ENCODE measurements at places on chromosomes 11 and 22.

DNA sequence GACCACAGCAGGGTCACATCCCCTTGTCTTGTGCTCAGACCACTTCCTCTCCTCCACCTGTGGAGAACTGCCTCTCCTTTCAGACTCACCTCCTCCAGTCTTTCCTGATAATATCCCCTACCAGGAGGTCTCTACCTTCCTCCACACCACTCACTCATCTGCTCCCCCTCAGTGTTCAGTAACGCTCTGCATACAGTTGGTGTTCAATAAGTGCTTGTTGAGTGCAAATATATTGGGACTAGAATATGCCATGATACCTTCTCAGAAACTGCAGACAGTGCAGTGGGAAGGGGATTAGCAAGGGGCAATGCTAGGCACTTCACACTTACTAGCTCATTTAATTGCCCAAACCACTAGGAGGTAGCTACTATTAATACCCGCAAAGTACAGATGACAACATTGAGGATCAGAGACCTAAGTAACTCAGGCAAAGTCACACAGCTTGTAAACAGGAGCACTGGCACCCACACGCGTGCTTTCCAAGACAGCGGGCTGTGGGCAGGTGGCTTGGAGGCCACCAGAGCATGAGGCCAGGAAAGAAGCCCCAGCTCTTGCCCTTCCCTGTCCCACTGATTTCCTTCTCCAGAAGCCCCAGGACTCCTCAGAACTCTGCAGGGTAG, 8.1 kb upstream of the PDE2A start:
- DNase-seq, result no peak

DNA sequence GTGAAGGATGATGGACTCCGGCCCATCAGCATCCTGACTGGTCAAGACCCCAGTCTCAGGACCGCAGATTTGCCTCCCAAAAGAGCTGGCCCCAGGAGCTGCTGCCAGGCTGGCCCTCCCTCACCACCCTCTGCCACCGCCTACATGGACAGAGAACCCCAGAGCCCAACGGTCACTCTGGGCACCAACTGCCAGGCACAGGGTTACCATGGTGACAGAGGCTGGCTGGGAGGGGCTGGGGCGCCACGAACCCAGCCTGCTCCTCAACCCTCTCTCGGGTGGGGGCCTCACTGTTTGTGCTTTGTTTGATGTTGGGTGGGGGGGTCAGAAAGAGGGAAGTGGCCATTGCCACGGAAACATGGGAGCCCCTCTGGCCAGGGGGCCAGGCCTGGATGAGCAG, 55.8 kb downstream of the ELFN2 start:
- DNase-seq, result no peak

DNA sequence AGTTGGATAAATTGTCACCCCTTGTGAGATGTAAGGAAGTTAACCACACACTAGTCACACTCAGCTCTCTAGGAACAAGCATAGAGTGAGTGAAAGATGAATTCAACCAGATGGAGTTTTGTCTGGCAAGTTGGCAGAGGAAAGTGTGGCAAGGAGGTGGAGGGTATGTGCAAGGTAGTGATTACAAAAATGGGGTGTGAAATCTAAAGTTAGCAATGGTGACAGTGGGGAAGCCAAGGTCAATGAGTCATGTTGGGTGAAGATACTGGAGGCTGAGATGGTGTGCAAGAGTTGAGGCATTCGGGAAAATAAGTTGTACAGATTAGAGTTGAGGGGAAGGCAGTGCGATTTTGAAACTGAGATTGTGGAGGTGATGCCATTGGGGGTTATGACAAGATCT, 33.7 kb downstream of the MRGPRX2 start:
- DNase-seq, result no peak

DNA sequence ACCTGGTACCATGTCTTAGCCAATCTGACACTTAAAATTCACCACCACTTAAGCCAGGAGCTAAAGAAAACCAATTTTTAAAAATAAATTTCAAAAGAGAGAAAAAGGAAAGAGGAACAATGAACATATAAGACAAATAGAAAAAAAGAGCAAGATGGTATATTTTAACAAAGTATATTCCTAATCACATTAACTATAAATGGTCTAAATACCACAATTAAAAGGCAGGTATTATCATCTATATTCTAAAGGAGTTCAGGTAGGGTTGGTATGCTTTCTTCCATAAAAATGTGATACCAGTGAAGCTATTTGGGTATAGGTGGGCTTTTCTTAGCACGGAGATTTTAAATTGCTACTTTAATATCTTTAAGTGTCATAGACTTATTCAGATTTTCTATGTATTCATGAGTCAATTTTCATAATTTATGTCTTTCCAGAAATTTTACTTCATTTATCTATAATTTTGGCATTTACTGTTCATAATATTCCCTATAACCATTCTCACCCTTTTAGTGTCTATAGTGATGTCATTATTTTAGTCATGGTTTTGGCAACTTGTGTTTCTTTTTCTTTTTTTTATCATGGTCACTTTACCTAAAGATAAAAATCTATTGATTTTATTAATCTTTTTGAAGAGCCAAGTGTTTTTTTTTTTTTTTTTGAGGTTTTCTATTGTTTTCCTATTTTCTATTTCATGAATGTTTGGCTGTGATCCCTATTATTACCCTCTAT, 56.5 kb upstream of the IGLL5 start:
- DNase-seq, result no peak

DNA sequence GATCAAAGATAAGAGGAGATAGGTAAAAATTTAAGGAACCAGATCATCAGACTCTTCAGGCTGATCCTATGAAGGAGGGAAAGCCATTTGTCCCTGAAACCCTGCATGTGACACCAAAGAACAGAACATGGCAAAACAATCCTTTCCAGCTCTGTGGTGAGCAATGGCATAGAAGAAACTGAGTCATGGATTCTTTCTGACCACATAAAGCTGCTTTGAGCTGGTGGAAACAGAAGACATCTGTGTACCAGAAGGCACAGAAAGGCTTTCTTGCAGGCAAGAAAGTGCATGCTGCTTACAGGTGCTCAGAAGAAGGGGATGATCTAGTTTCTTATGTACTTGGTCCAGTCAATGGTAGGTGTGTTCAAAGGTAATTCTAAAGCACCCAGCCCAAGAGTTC, 45.0 kb upstream of the APOA1 start:
- DNase-seq, result no peak

- no peak for DNase-seq
Measured at GRCh38 chr11:75663808-75664207, 5.0 kb downstream of the MAP6 start.

GRCh38 chr22:43081968-43082367, 7.2 kb downstream of the TTLL1 start:
- DNase-seq, result no peak

DNA sequence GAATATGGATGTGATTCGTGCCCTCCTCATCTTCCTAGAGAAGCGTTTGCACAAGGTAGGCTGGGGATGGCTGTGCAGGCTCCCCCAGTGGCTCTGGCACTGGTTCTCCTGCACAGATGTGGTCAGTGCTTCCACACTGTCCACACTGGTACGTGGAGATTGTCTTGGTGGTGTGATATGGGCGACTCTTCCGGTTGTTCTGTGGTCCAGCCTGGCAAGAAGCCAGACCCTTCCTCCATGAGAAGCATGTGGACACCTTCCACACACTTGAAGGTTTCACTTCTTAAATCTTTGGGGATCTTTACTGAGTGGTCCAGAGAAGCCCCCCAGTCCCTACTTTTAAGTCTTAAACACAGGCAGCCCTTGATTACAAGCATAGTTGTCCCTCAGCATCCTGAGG, 3.8 kb downstream of the RIC8A start:
- DNase-seq, result no peak

DNA sequence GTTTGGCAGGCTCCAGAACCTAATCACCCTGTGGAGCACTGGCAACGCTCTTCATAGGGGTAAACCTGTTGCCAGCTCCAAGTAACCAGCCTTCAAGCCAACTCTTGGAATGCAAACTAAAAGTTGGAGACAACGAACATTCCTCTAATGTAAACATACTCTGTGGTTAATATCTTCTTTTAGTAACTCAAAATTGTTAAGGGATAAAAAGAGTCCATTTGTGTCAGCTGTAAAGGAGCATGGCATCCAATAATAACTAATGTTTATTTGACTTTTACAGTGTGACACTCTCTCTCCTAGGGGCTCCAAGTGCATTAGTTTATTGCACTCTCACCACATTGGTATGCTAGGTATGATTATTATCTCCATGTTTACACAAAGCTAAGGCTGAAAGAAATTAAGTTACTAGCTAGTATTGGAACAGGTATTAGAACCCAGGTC, 31.0 kb upstream of the AMOTL1 start:
- no peak for DNase-seq

- DNase-seq, result no peak
Measured at GRCh38 chr11:126308271-126308671, 4.4 kb downstream of the DCPS start.

GRCh38 chr11:67438158-67438902, 848 bp upstream of the PTPRCAP start:
- DNase-seq, result no peak

DNA sequence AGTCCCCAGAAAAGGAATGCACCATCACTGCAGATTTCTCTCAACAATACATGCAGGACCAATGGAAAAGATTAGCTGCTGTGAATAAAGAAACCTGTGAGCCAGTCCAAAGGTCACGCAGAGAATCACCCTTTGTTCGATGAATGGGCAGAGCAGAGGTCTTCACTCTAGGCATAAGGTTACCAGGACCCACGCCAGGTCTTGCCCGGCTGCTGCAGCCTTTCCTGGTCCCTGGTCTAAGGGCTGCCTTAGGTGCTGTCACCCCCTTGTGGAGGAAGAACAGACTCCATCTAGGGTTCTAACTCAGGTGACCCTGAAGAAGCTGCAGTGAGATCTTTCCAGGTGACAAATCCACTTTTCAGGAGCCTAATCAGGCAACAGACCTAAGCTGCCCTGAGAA, 29.0 kb upstream of the NAP1L4 start:
- no peak for DNase-seq

DNA sequence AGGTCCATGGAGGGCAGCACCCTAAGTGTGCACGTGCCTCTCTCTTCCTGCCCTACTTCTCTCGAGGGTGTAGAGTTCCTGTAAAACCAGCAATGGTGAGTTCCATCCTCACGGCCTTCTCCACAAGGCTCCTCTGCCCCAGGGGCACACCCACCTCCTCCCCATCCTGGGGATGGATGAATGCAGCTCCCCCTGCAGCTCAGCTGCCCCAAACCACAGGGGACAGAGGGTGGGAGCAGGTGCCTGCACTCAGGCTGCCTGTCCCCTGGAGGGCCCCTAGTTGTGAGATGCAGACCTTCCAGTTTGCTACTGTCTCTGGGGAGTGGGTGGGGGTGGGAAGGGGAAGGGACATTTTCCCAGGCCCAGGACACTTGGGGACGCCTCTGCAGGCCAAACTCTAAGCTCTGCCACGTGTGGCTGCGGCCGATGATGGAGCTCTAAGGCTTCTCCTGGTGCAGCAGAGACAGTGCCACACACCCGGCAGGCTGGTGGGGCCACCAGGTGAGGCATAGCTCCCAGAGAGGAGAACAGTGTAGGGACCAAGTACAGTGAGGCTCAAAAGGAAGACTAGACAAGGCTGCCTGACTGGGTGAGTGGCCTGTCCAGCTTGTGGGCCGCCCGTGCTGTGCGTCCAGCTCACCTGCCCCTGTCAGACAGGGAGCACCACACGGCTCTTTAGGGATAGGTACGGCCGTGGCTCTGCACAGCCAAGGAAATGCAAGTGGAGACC, 540.9 kb downstream of the TBC1D22A start:
- no peak for DNase-seq

- no peak for DNase-seq
Measured at GRCh38 chr22:22816171-22816514, 71.5 kb upstream of the IGLL5 start.

DNA sequence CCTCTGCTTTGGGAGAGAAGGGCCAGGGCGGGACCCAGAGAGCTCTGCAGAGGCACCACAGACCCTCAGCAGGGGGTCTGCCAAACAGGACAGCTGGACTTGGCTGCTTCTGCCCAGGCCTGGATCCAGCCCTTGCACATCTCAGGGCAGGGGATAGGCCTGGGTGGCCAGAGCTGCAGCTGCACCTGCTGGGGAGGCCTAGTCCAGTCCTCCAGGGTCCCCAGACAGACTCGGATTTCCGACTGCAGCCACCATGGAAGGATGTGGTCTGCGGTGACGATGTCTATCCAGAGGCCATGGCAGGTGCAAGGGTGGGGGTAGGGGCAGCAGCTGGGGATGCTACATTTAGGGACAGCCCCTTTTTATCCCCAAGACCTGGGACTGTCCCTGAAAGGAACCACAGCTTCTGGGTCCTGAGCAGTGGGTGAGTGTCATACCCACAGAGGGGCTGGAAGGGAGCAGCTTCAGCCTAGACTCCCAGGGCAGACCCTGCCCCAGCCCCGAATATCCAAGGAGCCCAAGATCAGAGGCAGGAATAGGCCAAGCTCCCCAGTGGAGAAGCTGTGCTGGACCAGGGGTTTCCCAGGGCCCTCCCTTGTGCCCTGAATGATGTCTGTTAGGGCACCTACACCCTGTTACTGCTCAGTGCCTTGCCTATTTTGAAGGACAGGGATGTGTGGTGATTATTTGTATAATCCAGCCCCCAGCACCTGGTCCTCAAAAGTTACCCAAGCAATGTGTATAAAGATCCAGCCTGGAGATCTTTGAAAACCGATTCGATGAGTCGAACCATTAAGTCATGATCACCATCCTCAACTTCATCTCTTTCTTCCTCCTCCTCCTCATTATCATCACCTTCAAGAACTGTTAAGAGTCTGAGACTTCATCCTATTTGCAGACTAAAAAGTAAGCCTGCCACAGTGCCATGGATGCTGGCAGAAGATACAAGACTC, 2.5 kb upstream of the IGLL5 start:
- DNase-seq, result peak; percentile 85

GRCh38 chr22:45291061-45291930, 6.5 kb downstream of the UPK3A start:
- no peak for DNase-seq

DNA sequence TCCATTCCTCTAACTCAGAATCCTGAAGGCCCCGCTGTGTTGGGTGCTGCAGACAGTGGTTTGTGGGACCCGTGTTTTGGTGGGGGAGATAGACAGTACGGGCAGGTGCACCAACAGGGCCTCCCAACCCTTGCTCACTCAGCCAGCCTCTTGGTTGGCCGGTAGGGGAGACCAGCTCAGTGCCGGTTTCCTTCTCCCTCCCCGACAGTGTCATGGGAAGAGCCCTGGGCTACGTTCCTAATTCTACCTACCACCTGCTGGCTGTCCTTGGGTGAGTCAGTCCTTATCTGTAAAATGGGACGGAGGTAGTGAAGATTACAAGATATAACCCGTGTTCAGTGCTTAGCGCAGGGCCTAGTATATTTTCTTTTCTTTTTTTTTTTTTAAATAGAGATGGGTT, 5.9 kb downstream of the TMEM134 start:
- DNase-seq, result no peak

DNA sequence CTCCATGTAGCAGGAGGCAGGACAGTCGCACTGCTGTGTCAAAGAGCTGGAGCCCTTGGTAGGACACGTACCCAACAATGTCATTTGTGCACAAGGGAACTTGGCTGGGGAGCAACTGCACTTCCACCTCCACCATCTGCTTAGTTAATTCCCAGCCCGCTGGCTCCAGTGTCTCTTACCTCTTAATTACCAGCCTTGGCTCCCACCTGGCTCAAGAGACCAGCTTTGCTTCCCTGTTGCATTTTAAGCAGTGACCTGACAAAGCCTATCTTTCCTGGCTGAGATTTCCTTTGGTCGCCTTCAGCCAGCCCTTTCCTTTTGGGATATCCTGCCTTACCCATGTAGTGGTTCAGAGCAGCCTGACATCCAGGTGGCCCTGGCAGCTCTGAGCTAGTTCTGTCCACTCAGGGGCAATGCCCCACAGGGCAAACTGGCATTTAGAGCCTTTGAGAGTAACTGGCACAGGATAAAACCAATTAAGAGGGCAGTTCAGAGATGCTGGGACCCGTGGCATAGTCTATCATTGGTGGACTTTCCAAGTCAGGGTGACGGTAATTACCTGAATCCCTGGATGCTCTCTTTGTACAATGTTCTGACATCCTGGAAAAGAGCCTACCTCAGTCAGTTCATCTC, 212.6 kb upstream of the SORL1-AS1 start:
- DNase-seq, result no peak
